ENCODE measurements at places on chromosomes 12 and 14. TPM values are rescaled to one million over a fixed set of nuclear protein-coding genes. Genes with fewer than 3 reads are reported as not detected.

GRCh38 chr14:102557434-102558226 is 34.8 kb upstream of the RCOR1 start:
- no peak for DNase-seq

- DNase-seq = no peak
These were observed 12.1 kb upstream of the PPP4R4 start for GRCh38 chr14:94161981-94162380.

DNA sequence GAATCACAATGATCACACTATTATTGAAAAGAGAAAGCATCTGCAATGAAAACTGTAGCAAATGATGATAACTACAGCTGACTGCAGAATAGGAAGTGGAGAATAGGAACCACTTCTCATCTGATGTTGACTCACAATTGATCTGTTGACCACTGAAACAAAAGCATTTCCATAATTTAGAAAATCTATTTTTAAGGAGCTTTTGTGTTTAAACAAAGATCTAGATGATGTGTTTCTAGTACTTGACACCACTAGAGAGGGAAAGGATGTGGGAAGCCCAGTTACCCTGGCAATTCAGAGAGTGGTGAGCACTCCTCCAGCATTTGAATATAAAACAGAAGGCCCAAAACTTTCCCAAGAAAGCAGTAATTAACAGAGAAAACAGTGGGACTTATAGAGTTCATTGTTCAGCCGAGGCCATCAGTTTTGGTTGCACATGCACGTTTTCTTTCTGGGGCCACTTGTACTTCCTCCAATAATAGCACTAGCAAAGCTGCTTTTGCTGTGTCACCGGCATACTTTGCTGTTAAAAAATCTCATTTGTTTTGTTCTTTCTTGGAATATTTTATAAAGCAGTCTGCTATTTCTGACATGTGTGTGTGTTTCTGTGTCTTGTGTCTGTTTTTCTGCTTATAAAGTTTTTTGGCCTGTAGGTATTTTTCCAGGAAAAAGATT is 76.1 kb upstream of the HECTD1 start:
- DNase-seq = no peak

DNA sequence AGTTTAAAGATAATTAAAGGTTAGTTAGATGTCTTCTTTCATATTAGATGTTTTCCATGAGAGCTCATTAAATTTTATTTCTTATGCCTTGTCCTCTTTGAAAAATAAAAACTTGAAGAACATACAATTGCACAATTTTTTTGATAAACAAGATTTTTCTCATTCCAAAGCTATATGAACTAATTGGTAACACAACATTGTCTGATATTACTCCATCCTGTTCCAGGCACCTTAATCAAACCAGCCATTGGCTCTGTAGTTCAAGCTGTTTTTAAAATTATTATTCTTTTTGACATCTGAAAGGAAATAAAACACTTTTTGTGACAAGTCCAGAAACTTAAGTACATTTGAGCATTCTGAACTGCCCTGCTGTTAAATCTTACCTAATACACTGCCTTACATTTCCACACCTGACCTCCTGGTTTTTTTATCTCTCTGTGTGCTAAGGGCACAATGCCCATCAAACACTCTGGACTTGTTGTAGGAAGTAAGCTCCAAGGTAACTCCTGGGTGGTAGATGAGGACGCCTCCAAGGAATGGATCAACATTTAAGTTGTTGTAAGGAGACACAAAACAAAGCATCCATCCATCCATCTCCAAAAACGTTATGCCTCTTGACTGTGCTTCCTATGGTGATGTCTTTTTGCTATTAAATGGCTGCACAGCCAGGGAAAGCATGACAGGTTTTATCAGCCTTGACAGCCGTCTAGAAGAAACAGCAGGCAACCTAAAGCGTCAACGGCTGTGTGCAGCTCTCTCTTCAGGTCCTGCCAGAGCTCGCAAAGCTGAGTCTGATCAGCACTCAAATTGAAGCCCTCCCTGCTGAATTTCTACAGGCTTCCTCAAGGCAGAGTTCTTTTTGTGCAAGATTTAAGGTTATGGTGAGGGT is 449.9 kb upstream of the FLRT2 start:
- DNase-seq = no peak

- DNase-seq = peak; percentile 63
These were observed at the start of gene RTN1 for GRCh38 chr14:59870277-59871165. RTN1 (minus strand) TSS chr14:59870776; CDS start chr14:59870630, 146 bp downstream.

GRCh38 chr12:41663598-41664265 is 475.6 kb downstream of the PDZRN4 start:
- DNase-seq = peak; percentile 60

GRCh38 chr14:101294136-101294535 is 267.2 kb upstream of the DIO3 start:
- no peak for DNase-seq

- no peak for DNase-seq
These were observed 116.7 kb downstream of the PRKCH start for GRCh38 chr14:61438036-61438435.

DNA sequence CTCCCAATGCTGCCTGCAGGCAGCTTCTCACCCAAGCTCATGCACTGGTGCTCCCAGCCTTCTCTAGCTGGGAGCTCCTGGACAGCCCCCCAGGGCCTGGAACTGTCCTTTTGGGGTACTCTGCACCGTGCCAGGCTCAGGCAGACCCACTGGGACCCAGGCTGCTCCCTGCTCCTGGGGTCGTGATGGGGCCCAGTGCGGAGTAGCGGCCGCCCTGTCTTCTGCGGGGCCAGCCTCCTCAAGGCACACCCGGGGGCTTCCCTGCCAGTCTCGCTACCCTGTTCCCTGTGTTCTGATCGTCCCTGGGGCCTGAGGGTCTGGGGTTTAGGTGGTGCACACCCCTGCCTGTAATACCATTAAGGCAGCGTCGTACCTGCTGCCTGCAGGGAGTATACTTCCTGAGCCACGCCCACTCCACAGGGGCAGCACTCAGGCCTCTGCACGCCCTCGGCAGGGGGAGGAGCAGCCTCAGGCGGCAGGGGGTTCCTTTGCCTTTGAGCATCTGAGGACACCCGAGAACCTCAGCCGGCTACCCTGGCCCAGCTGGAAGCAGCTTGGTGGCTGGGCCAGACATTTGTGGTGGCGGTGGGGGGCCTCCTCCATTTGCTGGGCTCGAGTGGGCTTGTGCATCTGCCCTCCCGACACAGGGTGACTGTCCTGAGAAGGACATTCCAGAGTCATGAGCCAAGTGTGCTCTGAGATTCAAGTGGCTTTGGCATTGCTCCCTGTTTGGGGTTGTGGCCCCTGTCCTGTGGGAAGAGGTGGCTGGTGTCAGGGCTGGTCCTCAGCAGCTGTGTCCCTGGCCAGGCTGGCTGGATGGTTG is 9.2 kb upstream of the CRIP2 start:
- no peak for DNase-seq

LMNTD1 gene
- not detected for total RNA-seq

AKAP3 gene
- 3.5 TPM for total RNA-seq

GLIPR1L1 gene
- not detected for total RNA-seq

SLC25A21 gene
- 1.6 TPM for total RNA-seq

PLEKHD1 gene
- total RNA-seq = not detected

FAM181A gene
- total RNA-seq = not detected
